Fibroblast of skin of right biceps (primary cell): ENCODE measurements at places on chromosomes 3 and 15.

DNA sequence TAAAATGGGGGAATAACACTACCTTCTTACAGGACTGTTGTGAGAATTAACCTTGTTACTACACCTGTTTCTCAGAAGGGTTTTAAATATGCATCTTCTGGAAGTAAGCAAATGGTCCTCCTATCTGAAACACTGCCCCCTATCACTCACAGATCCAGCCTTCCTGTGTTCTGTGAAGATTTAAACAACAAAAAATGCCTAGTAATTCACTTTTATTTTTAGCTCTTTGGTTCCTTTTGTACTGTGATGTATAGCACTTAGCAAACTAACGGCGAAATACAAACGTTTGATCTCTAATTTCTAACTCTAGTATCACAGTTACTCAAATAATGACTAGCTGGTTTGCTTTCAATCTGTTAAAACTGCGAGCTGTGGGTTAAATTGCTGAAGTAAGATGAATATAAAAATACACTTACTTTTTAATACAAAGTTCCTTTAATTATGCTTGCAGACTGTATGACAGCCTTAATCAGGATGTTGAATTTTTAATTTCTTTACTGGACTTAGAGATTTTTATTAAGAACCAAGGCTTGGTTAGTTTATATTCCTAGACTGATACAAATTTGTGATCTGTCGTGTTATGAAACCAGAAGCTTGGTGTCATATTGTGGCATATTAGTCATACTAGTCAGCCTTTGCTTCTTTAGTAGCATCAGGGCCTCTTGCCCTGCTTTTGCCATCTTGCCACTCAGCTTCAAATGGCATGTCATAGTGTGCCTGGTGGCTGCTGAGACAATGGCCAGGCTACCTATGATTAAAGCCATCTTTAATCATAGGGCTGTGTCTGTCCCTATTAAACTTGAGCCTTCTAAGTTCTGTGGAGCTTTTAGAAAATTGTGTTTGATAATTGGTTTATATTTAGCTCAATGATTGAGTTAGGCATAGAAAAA is 9.2 kb downstream of the EIF3J start:
- peak; percentile 31 for DNase-seq

- DNase-seq, result no peak
Observed at GRCh38 chr3:46095307-46095706, 68.0 kb upstream of the XCR1 start.

- DNase-seq, result peak; percentile 6
Observed at GRCh38 chr3:40550167-40550566, 25.4 kb downstream of the ZNF621 start.

- no peak for DNase-seq
Observed at GRCh38 chr3:56960234-56960917, 100.1 kb upstream of the SPATA12 start.

GRCh38 chr3:175743733-175744400 is 884.7 kb downstream of the NAALADL2 start:
- peak; percentile 78 for DNase-seq

- DNase-seq, result no peak
Observed at GRCh38 chr3:107769882-107770281, 247.1 kb downstream of the BBX start.

- peak; percentile 18 for DNase-seq
Observed at GRCh38 chr3:41638381-41638780, 323.5 kb downstream of the ULK4 start.

GRCh38 chr15:60382773-60383674 is 14.8 kb downstream of the ANXA2 start:
- DNase-seq, result no peak

- no peak for DNase-seq
Observed at GRCh38 chr15:27123808-27124207, 152.8 kb downstream of the GABRG3 start.

DNA sequence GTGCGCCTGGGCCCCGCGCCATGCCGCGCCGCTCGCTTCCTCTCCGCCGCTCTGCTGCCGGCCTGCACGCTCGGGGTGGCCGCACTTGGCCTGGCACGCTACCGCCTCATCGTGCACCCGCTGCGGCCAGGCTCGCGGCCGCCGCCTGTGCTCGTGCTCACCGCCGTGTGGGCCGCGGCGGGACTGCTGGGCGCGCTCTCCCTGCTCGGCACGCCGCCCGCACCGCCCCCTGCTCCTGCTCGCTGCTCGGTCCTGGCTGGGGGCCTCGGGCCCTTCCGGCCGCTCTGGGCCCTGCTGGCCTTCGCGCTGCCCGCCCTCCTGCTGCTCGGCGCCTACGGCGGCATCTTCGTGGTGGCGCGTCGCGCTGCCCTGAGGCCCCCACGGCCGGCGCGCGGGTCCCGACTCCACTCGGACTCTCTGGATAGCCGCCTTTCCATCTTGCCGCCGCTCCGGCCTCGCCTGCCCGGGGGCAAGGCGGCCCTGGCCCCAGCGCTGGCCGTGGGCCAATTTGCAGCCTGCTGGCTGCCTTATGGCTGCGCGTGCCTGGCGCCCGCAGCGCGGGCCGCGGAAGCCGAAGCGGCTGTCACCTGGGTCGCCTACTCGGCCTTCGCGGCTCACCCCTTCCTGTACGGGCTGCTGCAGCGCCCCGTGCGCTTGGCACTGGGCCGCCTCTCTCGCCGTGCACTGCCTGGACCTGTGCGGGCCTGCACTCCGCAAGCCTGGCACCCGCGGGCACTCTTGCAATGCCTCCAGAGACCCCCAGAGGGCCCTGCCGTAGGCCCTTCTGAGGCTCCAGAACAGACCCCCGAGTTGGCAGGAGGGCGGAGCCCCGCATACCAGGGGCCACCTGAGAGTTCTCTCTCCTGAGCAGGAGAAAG is 951 bp downstream of the GPR62 start:
- peak; percentile 48 for DNase-seq

- no peak for DNase-seq
Observed at GRCh38 chr3:159652452-159652851, 336.2 kb upstream of the IL12A start.

DNA sequence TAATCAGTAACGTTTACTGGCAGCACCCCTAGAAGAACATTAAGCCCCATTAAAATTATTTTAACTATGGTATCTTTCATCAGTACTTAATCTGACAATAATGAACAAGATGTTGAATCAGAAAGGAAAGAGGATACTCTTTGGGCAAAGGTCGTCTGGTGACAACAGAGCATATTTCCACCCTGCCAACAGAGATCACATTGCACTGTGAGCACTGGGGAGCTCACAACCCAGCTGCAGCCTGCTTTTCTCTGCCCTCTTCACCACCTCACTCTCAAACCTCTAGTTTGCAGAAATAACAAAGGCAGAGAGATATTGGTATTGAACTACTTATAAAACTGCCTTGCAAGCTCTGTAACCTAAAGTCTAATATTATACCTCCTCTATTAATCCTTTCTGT is 130.0 kb downstream of the FBN1 start:
- DNase-seq, result no peak

- no peak for DNase-seq
Observed at GRCh38 chr3:102933377-102933776, 498.6 kb downstream of the ZPLD1 start.

GRCh38 chr15:98842192-98842972 is 165.2 kb downstream of the PGPEP1L start:
- DNase-seq, result peak; percentile 37

DNA sequence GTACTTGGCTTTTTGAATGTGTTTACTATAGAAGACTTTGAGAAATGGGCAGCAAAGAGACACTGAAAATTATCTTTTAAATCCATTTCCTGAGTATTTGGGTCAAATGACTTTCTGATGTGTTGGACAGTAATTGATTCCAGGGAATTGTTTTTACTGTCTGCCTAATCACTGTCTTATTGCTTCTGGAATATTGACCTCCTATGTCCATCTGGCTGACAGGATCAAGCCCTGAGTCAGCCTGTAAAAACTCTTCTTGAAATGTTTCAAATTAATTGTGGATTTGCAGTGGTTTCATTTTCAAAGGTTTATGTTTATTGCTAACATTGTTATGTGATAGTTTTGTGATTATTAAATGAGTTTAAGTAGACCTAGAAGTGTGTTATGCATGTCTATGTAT is 50.6 kb upstream of the MLF1 start:
- no peak for DNase-seq

DNA sequence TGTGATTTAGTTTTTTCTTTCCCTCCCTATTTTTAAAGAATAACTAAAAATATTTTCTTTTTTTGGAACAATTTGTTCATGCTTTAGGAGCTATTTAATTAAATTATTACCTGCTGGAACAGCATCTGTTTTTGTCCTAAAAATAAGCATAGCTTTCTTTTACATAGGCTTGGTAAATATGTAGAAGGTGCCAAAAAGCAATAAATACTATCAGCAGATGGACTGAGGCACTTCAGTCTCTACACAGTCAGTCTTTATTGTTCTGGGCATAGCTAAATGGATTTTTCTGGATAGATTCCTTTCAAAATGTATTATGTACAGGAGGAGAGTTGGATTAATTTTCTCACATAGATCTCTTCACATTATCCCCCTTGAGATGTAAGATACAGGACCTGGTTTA is 223.5 kb downstream of the NAALADL2 start:
- no peak for DNase-seq

- peak; percentile 7 for DNase-seq
Observed at GRCh38 chr15:50028326-50028725, 90.7 kb downstream of the ATP8B4 start.

- DNase-seq, result peak; percentile 36
Observed at GRCh38 chr3:99960941-99961340, 143.3 kb downstream of the CMSS1 start.
